Activated CD8-positive, alpha-beta T cell treated with anti-CD3 and anti-CD28 coated beads for 36 hours (primary cell): ENCODE measurements at places on chromosomes 5 and 9. TPM values are rescaled to one million over a fixed set of nuclear protein-coding genes. Genes with fewer than 3 reads are reported as not detected.

GRCh38 chr9:81394881-81395675, 294.3 kb downstream of the TLE1 start:
- no peak for DNase-seq

- DNase-seq, result no peak
Observed at GRCh38 chr9:80698725-80699410, 990.5 kb downstream of the TLE1 start.

DNA sequence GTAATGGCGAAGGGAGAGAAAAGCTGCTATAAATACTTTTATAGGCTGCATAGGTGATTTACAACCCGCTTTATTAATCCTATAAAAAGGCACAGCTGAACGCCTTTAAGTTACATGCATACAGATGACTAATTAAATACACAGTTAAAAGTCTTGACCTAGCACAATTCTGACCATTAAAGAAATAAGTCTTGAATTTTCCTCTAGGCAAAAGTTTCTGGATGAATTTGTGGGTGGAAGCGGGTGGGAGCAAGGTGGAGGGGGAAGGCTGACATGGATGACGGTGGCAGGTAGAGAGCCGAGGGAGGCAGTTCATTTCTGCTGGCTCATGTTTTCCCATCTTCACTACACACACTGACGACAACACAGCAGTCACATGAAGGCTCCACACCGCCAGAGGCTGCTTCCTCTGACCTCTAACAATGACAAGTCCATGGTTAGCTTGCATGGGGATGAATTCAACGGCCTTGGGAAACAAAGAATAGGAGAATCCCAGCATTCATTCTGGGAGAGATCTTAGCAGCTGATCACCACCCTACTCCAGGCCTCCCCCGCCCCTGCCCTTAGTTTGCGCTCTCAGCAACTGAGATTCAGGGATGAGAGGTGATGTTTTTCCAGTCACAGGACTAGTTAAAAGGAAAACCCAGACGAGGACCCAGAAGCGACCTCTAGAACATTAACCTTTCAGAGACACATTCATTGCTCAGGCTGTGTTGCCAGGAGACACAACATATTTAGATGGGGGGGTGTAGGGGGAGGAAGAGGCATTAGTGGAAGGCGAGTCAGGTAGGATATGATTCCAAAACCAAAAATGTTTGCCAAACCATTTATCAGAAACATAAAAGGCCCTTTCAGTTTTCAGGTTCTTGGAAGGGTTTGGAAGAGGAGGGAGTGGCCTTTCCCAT, 329.3 kb downstream of the PIK3R1 start:
- no peak for DNase-seq

GRCh38 chr9:91411096-91411771, 12.4 kb downstream of the NFIL3 start:
- DNase-seq, result no peak

GRCh38 chr5:170441393-170441784, 52.2 kb upstream of the KCNMB1 start:
- DNase-seq, result no peak

DNA sequence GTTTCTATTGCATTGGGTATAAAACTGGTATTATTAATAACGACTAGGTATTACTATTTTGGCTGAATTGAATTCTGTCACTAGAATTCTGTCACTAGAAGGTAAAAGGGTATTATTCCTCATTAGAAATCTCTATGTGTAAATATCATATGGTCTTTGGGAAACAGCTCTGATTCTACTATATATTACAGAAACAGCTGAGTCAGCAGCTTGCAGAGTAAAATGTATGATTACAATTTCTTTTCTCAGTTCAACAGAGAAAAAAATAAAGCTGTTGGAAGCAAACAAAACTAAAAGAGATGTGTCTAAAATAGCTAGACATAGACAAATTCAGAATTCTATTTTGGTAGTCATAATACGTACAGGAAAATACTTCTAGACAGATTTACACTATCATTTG, 48.5 kb downstream of the HAPLN1 start:
- no peak for DNase-seq

Gene TRPM3
- total RNA-seq, result not detected

Gene CCL27
- 0.43 TPM for total RNA-seq

Gene ANKRD31
- 0.99 TPM for total RNA-seq

Gene TSSK1B
- not detected for total RNA-seq

Gene LCN15
- not detected for total RNA-seq
